ENCODE measurements at places on chromosomes 13 and 19.

DNA sequence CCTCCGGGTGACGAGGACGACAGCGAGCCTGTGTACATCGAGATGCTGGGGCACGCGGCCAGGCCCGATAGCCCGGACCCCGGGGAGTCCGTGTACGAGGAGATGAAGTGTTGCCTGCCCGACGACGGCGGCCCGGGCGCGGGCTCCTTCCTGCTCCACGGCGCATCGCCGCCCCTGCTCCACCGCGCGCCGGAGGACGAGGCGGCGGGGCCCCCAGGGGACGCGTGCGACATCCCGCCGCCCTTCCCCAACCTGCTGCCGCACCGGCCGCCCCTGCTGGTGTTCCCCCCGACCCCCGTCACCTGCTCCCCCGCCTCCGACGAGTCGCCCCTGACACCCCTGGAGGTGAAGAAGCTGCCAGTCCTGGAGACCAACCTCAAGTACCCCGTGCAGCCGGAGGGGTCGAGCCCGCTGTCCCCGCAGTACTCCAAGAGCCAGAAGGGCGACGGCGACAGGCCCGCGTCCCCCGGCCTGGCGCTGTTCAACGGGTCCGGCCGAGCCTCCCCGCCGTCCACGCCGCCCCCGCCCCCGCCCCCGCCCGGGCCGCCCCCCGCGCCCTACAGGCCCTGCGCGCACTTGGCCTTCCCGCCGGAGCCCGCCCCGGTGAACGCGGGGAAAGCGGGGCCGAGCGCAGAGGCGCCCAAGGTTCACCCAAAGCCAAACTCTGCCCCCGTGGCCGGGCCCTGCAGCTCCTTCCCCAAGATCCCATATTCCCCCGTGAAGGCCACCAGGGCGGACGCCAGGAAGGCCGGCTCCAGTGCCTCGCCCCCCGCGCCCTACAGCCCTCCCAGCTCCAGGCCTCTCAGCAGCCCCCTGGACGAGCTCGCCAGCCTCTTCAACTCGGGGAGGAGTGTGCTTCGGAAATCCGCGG is 511.3 kb downstream of the MYO16 start:
- DNase-seq, result no peak

DNA sequence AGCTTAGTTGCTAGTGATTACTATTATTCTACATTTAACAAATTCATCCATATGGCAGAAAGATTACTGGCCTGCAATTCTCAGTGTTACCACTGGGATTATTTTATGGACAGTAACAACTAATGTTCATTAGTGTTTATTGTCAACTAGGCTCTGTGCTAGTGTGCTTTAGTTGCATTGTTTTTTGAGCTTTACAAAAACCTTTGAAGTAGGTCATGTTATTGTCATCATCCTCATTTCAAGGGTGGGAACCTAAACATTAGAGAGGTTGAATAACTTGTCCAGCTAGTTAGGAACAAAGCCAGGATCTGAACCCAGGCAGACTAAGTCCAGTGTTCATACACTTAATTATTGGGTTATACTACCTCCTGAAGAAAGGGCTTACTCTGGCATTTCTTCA is 27.8 kb upstream of the TDRD3 start:
- DNase-seq, result no peak

DNA sequence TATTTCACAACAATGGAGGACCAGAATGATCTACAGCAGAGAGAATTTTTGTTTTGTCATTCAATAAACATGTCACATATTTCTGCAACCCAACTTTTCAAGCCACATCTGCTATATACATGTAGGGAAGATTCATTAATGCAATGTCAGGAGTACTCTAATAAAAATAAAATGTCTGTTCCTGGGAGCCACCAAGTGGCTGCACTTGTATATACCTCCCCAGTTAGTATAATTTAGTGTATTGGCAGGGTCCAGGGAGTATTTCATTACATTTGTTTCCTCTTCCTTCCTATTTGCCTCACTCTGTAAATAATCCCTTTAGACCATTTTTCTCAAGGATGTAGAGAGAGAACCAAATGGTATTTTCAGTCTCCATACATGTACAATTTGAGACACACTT is 1169.0 kb downstream of the DIAPH3 start:
- DNase-seq, result no peak

DNA sequence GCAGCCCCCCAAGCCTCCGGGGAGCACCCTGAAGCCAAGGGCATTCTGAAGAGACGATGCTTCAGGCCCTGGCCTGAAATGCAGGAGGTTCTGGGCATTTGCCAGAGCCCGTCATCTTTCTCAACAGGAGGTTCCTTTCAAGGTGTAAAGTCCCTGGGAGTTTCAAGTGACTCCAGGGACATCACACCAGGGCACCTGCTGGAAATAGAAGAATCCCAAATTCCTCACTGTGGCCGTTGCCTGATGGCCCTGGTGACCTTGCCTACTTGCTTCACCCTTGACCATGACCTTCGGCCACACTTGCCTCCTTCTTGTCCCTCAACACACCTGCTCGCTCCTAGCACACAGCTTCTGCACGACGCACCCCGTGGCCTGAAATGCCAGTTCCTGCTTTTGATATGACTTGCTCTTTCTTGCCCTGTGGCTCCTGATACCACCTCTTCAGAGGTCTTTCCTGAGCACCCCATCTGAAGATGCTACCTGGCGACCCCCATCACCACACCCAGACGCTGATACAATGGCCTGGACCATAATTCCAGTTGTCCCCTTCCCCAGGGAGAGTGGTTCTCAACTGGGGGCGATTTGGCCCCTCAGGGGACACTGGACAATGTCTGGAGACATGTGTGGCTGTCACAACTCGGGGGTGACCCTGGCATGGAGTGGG is 3.5 kb downstream of the DPP9 start:
- DNase-seq, result no peak

DNA sequence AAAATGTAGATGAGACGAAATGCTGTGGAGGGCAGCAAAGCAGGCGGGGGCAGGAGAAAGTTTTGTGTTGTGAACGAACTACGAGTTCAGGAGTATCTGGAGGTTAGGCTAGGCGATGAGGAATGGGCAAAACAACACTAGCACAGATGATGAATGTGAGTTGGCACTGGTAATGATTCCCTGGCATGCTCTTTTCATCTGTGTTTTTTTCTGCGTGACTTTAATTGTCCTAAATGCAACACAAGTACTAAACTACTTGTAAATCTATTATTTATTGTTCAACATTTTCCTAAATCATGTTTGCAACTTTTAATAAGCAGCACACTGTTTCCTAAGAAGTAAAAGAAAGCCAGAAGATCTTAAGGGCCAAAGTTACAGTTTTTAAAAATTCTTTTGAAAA is 19.2 kb downstream of the TNFSF13B start:
- DNase-seq, result no peak

- no peak for DNase-seq
Observed at GRCh38 chr13:94947965-94948371, 235.6 kb upstream of the SOX21 start.

- no peak for DNase-seq
Observed at GRCh38 chr19:2888731-2889224, 11.9 kb upstream of the ZNF57 start.

- DNase-seq, result no peak
Observed at GRCh38 chr19:54121259-54121658, 5.7 kb downstream of the PRPF31 start.

DNA sequence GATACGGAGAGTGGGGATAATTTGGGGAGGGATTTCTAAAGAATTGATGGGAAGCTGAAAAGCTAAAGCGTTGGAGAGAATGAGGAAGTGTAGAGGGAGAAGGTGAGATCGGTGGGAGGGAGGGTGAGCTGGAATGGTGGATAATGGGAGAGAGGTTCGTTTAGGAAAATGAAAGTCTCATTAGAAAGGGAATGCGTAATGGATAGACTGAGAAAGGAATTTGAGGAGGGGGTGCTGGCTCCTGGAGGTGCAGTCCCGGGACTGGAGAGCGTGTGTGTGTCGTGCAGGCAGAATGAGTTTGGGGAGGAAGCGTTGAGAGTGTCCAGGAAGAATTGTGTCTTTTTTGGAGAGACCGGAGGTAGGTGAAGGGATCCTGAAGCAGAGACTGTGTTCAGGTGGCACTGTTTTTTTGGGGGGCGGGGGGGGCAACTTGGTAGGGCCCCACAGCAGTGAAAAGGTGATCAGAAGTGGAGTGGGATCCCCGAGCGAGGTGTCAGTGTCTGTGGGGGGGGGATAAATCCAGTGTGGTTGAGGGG is 1.4 kb downstream of the ACTN4 start:
- DNase-seq, result no peak

DNA sequence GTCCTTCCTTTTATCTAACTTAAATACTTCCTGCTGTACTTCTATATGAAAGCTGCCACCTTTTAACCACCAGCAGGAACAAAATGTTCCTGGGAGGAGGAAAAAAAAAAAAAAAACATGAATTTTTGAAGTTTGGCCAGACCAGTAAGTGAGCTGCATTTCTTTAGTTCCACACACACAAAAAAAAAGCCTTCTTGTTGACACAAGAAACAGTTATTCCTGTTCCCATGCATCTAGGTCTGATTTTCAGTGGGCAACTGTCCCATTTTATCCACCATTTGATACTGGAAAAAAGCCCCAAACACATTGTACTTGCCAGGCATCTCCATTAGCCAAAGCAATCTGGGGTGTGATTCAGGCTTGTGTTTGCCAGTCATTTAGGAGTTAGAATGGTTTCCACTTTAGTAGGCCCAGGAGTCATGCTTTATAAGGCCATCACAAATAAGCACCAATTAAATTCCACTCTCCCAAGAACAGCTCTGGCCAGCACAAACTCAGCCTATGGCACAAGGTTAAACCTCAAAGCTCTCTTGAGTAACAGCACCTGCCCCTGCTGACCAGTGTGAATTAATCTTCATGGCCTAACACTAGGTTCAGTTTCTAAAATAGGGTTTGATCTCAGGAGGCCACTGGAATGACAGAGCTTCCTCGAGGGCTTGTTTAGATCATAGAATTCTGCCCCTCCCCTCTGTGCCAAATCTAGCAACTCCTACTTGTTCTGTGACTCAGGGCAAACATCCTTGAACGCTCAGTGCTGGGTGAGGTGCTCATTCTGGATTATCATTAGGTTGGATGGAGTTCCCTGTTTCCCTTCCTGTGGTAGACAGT is 67.1 kb downstream of the NUFIP1 start:
- DNase-seq, result no peak

GRCh38 chr13:111047326-111047725 is 67.8 kb upstream of the ARHGEF7 start:
- no peak for DNase-seq

DNA sequence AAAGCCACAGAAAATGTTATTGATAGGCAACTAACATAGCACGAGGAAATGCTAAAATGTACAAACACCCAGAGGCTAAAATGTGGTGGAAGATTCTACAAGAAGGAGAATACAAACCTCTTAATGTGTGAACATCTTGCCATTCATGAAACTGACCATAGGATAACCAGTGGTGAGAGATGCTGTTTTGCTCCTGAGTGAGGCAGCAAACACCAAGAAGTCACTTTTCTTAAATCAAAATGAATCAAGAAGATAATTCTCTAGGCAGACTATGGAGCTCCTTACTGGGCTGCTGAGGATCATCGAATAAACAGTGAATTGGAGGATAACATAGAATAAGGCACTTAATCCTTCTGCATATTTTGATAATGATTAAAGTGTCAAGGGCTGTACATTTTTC is 375.4 kb upstream of the SLITRK6 start:
- no peak for DNase-seq

DNA sequence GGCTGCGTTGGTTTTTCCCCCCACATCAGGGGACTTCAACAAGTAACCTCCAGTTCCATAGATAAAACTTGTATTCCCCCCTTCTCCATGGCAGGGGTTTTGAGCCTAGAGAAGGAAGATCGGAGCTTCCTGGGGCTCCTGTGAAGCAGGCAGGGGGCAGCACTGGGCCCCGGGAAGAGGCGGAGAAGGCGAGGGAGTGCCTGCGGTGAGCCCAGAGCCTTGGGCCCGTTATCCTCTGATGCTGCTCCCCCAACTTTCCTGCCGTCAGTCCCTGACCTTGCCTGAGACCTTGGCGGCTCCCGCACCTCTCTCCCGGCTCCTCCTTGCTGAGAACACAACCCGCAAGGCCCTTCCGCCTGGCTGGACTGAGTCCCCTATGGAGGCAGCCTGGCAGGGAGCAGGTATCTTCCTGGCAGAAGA is 2.5 kb downstream of the LIPE start:
- DNase-seq, result no peak

DNA sequence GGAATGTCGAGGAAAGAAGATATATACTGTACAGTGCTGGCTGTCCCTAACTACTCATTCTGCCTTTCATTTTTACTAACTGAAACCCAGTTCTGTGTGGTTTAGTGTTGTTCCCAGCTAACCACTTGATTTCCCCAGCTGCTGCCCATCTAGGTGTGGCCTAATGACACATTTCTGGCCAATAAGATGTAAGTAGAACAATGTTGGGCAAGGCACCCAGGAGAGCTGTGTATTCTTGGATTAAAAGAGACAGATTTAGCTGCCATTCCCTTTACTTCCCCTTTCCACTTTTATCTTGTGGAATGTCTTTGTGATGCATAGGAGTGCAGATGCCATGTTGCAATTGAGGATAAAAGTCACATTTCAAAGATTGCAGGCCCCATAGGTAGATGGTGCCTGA is 28.3 kb upstream of the PCDH9 start:
- DNase-seq, result no peak

DNA sequence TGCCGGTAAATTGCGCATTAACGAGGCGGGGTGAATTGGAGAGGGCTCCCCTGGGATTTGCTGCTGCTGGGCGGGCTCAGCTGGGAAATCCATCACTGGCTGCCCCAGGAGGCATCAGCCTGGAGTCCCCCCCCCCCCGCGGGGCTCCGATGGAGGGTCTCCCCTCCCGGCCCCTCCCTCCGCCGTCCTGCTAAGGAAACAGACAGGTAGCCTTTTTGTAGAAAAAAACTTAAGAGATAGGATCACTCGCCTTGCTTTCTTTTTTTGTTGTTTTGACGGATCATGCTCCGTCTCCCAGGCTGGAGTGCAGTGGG is 6.8 kb downstream of the TLE6 start:
- no peak for DNase-seq

DNA sequence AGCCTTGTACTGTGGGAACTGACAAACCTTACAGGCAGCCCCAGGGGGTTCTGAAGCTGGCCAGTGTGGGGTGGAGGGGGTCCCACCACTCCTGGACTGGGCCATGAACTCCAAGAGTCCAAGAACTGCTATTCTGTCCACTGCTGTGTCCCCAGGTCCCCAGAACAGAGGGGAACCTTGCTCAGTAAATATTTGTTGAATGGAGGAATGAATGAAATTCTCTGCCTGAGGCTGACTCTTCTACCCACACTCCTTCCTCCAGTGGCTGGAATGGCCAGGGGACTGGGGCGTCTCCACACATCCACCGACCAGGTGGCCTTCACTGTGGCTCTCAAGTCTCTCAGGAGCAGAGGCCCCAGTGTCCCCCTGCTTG is 11.6 kb downstream of the WIZ start:
- DNase-seq, result no peak

DNA sequence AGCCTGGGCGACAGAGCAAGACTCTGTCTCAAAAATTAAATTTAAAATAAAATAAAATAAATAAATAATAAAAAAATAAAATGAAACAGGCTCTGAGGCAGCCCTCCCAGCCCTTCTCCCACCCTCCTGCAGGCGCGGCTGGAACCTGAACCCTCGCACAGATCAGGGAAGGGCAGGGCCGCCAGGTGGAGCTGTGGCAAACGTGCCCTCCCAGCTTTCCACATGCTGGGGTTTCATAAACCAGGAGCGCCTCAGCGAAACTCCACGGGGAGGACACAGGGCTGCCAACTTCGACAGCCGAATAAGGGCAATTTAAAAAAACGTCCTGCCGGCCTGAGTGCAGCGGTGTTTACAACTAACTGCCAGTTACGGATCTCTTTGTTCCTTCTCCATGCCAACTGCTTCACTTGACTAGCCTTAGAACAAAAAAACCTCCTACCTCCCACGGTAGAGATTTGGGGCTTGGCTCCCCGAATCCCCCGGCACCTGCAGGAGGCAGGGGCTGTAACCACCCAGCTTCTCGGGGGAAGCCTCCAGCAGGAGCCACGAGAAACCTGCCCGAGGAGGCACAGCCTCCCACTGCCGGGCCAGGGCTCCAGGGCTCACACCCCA is 15.9 kb downstream of the ZNF787 start:
- no peak for DNase-seq

Measured in GM12864 (cell line).